ENCODE measurements at places on chromosomes 5 and 9. TPM values are rescaled to one million over a fixed set of nuclear protein-coding genes. Genes with fewer than 3 reads are reported as not detected.

DNA sequence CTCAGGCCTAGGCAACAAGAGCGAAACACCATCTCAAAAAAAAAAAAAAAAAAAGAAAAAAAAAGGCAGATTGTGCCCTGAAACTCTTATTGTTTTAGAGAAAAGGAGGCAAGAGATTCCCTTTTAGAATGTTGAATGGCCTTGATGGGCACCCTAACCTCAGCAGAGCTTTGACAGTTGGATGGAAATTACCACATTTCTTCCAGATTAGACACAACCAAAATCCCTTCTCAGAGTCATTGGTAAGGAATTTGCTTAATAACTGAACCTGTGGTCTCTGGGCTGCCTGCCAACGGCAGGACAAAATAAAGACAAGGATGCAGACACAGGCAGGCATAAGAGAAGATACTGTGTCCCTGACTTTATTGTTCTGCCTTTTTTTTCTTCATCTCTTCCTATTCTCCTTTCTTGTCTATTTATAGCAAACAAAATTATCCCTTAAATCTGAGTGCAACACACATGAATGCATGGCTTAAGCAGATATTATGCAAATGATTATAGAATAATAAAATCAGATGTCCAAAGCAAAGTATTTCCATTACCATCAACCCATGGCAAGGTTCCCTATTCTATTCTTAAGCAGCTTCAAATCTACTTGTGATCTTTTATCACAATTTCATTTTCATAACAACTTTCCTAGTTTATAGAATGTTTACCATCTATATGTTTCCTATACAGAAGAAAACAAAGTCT lies 37.3 kb upstream of the TRIO start:
- H3K36me3 ChIP-seq, result no peaks in the 10 kb centered on the region
- DNase-seq, result no peak
- no peak overlapping the region for H3K4me3 ChIP-seq
- no peaks in the 10 kb centered on the region for H3K27me3 ChIP-seq
- no peak overlapping the region for H3K27ac ChIP-seq

- no peak overlapping the region for H3K27ac ChIP-seq
- no peaks in the 10 kb centered on the region for H3K4me1 ChIP-seq
- no peaks in the 10 kb centered on the region for H3K36me3 ChIP-seq
- H3K27me3 ChIP-seq, result no peaks in the 10 kb centered on the region
- DNase-seq, result no peak
These were observed 86.6 kb downstream of the MAMDC2 start for GRCh38 chr9:70130266-70130665.

GRCh38 chr5:42720251-42720650 lies 36.4 kb upstream of the CCDC152 start:
- H3K36me3 ChIP-seq, result no peaks in the 10 kb centered on the region
- no peak overlapping the region for H3K4me3 ChIP-seq
- no peak for DNase-seq
- H3K27ac ChIP-seq, result no peak overlapping the region
- H3K27me3 ChIP-seq, result no peaks in the 10 kb centered on the region
- H3K4me1 ChIP-seq, result no peaks in the 10 kb centered on the region

DNA sequence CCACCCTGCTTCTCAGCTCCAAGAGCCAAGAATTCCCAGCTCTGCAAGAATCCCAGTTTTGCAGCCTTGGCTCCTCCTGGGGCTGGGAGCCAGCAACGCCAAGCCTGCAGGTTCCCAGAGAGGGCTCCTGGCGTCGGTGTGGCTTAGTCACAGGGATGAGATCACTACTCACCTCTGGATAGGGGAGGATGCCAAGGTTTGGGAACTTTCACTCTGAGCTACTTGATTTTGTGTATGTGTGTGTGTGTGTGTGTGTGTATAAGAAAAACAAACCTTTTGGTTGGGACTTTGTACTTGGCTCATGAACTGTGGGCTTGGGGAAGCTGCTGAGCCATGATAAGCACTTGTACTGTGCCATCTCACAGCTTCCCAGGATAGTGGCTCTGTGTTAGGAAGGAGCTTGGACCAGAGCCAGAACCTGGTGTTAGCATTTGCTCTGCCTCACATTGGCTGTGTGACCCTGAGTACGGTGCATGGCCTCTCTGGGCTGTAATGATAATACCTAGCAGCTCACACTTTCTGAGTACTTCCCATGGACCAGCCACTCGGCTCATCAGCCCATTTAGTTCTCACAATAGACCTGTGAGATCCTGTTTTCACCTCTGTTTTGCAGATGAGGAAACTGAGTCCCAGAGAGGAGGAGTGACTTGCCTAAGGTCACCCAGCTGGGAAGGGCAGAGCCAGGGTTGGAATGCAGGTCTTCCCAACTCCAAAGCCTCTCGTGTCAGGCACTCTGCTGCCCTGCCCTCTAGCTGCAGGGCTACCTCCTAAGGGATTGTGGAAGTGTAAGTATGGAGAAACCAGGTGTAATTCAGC lies 41.4 kb upstream of the DAB2IP start:
- H3K4me3 ChIP-seq, result no peak overlapping the region
- no peak overlapping the region for H3K27ac ChIP-seq
- no peaks in the 10 kb centered on the region for H3K27me3 ChIP-seq
- peak; percentile 48 for DNase-seq
- H3K36me3 ChIP-seq, result no peaks in the 10 kb centered on the region

DNA sequence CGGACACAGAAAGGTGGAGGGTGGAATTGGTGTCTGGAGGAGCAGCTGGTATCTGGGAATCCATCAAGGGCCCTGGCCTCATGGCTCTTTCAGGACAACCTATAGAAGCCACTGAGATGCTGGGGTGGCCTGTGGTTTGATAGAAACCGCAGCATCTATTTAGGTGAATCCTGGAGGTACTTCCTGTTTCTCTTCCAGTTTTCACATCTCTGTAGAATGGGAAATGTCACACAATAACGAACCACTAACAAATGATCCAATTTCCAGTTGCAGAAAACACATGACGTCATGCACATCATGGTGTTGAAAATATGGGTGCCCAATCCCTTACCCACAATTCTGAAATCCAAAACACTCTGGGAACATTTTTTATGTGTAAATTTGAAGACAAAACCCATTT lies 52.2 kb downstream of the ROPN1L start:
- H3K27me3 ChIP-seq, result no peaks in the 10 kb centered on the region
- no peaks in the 10 kb centered on the region for H3K4me1 ChIP-seq
- no peaks in the 10 kb centered on the region for H3K36me3 ChIP-seq

Gene PCDHA6
- total RNA-seq, result 1.9 TPM

DNA sequence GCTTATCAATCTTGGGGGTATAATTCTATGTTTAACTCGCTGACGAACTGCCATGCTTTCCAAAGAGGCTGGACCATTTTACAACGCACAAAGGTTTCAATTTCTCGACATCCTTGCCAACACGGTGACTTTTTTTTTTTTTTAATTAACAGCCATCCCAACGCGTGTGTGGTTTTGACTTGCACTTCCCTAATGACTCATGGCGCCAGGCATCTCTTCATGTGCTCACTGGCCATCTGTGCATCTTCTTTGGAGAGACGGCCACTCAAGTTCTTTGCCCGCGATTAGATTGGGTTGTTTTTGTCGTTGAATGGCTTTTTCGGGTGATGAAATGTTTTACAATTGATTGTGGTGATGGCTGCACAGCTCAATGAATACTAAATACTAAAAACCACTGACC lies 12.5 kb upstream of the CARD9 start:
- no peaks in the 10 kb centered on the region for H3K36me3 ChIP-seq
- no peaks in the 10 kb centered on the region for H3K4me1 ChIP-seq
- no peak for DNase-seq
- H3K4me3 ChIP-seq, result no peak overlapping the region
- no peaks in the 10 kb centered on the region for H3K27me3 ChIP-seq

DNA sequence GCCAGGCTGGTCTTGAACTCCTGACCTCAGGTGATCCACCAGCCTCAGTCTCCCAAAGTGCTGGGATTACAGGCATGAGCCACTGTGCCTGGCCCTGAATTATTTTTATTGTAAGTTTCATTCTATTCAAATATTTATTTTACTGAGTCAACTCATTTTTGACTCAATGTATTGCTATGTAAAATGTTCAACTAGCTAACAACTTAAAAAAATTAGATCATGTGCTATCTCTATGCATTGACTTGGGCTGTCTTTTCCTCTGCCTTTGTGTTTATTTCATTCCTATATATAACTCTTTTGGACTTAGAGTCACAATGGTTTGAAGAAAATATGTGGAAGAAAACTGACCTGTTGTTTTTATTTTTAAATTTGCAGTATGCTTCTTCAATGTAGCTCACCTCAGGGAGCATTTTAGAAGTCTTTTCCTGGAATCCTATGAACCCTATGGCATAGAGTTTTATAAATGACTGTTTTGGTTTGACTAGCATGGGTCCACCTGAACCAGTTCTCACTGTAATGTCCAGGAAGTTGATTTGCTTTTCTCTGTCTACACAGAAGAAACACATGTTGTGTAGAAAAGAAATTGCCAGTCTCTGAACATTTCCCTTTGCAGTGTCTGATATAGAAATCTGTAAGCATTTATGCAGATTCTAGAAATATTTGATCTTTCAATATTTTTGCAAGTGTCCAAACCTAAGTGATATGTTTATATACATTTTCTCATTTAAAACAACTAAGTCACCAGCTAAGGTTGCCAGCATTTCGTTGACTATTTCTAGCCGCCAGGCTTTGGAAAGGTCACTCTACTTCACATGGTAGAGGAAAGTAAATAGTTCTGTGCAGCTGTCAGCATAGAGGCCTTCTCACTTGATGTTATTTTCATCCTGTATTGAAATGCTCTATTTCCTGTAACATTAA lies 138.8 kb downstream of the PCSK1 start:
- H3K4me1 ChIP-seq, result no peaks in the 10 kb centered on the region
- DNase-seq, result no peak
- H3K27me3 ChIP-seq, result no peaks in the 10 kb centered on the region
- peak overlapping the region; percentile 18 for H3K27ac ChIP-seq
- H3K36me3 ChIP-seq, result no peaks in the 10 kb centered on the region
- no peak overlapping the region for H3K4me3 ChIP-seq

DNA sequence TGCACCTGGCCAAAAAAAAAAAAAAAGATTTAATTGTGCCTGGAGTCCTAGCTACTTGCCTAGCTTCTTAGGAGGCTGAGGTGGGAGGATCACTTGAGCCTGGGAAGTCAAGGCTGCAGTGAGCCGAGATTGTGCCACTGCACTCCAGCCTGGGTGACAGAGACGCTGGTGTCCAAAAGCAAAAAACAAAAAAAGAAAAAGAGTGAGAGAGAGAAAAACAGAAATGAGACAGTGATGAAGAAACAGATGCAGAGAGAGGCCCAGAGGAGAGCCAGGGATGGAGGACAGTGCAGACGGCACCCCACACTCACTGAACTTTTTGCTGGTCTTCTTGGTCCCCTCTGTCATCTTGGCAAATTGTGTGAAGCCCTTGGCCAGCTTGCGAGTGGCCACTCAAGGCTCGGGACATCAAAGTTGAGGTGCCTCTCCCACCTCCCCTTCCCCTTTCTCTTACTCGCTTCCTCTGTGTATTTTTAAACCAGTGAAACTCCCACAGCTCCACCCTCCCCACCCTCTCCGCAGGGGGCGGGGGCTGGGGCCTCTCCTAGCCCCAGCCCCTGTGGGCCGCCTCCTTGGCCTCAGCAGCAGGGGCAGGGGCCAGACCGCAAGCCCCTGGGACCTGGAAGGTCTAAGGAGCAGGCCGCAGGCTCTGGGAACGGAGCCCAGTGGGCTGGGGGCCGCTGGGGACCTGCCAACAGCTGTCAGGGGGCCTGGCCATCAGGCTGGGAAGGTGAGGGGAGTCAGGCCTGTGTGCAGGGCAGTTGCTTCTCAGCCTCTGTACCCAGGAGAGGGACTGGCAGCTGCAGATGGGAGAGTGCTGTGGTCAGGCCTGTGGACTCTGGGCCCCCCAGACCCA lies at the start of gene SH2D3C:
TSS of gene SH2D3C (minus strand) at position 387 of the 856 bp plus-strand sequence. CDS start at position 348, 39 bp downstream.
- no peaks in the 10 kb centered on the region for H3K36me3 ChIP-seq
- no peak within 1 kb of the TSS for H3K27ac ChIP-seq
- H3K4me3 ChIP-seq, result no peak within 1 kb of the TSS
- DNase-seq, result no peak
- no peaks in the 10 kb centered on the region for H3K27me3 ChIP-seq

GRCh38 chr9:121572581-121572980 lies 72.9 kb upstream of the GGTA1 start:
- H3K27ac ChIP-seq, result no peak overlapping the region
- no peak overlapping the region for H3K4me3 ChIP-seq
- H3K27me3 ChIP-seq, result no peaks in the 10 kb centered on the region
- H3K4me1 ChIP-seq, result no peaks in the 10 kb centered on the region

Gene FAM114A2
- total RNA-seq, result 13.8 TPM

DNA sequence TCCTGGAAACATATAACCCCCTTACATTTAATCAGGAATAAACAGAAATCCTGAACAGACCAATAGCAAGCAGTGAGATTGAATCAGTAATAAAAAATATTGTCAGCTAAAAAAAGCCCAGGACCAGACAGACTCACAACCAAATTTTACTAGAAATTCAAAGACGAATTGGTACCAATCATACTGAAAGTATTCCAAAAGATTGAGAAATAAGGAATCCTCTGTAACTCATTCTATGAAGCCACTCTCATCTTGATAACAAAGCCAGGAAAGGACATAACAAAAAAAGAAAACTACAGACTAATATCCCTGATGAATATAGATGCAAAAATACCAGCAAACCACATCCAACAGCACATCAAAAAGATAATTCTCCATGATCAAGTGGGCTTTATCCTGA lies 714.0 kb downstream of the SEMA5A start:
- DNase-seq, result no peak
- no peaks in the 10 kb centered on the region for H3K27me3 ChIP-seq
- no peaks in the 10 kb centered on the region for H3K4me1 ChIP-seq
- H3K4me3 ChIP-seq, result no peak overlapping the region
- H3K36me3 ChIP-seq, result no peaks in the 10 kb centered on the region
- no peak overlapping the region for H3K27ac ChIP-seq

GRCh38 chr9:102273952-102274351 lies 535.5 kb upstream of the GRIN3A start:
- H3K27me3 ChIP-seq, result no peaks in the 10 kb centered on the region
- no peak overlapping the region for H3K27ac ChIP-seq
- DNase-seq, result no peak
- no peaks in the 10 kb centered on the region for H3K4me1 ChIP-seq

DNA sequence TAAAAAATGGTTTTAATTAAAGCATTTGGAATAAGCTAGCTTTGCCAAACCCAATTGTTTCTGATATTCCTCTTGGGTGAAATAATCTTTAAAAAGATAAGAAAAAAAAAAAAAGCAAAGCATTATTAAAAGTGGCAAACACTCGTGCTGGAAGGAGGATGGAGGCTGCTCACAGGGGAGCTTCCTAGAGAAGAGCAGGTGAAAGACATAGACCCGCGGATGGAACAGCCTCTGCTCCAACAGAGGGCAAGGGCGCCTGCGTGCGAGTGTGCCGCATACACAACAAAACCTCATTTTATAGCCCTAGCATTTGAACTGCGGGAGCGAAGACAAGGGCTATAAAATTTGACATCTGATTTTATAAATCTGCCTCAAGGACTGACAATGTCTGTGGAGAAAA lies 33.4 kb upstream of the SLC25A51 start:
- no peaks in the 10 kb centered on the region for H3K27me3 ChIP-seq
- H3K27ac ChIP-seq, result no peak overlapping the region
- H3K36me3 ChIP-seq, result no peaks in the 10 kb centered on the region
- peaks cover 19% of the 10 kb centered on the region for H3K4me1 ChIP-seq
- no peak for DNase-seq

All from prostate gland (tissue), 2 donors.